ENCODE measurements at places on chromosomes 3 and 15.
A peak's percentile ranks its signal among the peaks of the same experiment; 100 is the strongest.

GRCh38 chr3:99071096-99071495 is 169.6 kb upstream of the DCBLD2 start:
- DNase-seq: no peak

- DNase-seq: no peak
These were observed 49.4 kb upstream of the CFAP161 start for GRCh38 chr15:81084716-81085115.

DNA sequence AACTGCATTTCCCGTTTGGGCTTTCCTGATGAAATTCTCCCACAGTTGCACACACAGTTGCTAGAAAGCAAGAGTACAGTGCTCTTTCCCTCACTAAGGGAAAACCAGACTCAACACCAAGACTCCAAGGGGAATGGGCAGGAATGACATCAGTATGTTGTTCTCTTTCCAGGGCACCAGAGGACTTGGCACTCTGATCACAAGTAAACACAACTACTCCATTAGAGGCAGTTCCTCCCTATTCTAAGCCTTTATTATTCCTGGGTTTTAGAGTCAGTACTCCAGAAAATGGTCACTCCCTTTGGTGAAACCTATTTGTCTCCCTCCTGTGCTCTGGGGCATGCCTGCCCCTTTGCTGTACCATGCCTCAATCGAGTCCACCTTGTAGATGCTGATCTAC is 52.3 kb upstream of the VGLL4 start:
- no peak for DNase-seq

- no peak for DNase-seq
These were observed 25.0 kb downstream of the CSPG4 start for GRCh38 chr15:75687486-75688277.

- no peak for DNase-seq
These were observed 159.0 kb upstream of the STT3B start for GRCh38 chr3:31373681-31374080.

DNA sequence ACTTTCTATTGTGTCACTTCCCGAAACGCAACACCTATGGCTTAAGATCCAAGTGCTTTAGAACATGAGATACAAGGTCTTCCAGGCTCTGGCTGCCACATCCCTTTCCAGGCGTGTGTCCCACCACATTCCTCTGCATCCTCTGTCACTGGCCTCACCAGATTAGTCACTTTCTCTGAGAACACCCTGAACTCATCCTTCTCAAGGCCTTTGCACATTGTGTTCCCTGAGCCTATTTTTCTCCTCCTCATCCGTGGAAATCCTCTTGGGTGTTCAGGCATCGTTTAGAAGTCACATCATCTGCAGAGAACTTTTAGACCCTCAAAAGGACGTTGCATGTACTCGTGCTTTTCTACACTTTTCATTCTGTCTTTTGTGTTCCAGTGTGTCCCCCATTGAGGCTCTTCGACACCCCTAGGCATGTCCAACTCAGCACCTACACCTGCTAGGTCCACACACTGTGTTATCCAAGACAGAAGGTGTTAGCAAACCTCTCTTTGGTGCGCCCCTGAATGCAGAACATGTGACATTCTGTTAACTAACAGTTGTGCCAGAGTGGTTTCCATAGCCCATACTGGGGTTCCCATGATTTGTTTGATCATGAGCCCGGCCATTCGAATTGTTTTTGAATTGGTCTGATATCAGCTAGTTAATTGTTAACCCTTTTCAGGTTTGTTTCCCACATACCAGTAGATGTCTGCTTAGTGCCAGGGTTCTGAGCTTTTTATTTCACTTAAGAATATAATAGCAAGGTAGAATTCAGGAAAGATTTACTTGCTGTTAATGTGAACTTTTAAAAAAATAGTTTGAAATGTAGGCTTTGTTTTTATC is 67.2 kb downstream of the LPP start:
- DNase-seq: no peak

GRCh38 chr3:174376346-174376745 is 482.8 kb upstream of the NAALADL2 start:
- no peak for DNase-seq

GRCh38 chr3:119601154-119601553 is 3.5 kb downstream of the PLA1A start:
- DNase-seq: no peak

DNA sequence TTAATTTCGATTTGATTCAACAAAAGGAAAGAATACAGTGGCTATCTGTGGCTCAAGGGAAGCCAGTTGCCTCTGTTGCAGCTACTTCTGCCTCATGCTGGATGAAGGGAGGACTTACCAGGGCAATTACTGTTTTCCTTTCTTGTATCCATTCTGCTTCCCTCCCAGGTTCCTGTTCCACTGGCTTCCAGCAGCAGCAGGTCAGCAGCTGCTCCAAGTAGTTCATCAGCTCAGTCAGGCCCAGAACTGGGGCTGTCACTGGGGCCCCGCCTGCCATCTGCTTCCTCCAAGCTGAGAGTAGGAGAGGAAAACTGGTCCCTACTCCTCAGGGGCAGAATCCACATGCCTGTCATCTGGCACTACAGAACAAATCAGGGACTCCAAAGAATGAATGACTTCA is 48.6 kb upstream of the ULK4 start:
- peak; percentile 30 for DNase-seq

- no peak for DNase-seq
These were observed 137.6 kb downstream of the RPLP1 start for GRCh38 chr15:69590201-69590710.

DNA sequence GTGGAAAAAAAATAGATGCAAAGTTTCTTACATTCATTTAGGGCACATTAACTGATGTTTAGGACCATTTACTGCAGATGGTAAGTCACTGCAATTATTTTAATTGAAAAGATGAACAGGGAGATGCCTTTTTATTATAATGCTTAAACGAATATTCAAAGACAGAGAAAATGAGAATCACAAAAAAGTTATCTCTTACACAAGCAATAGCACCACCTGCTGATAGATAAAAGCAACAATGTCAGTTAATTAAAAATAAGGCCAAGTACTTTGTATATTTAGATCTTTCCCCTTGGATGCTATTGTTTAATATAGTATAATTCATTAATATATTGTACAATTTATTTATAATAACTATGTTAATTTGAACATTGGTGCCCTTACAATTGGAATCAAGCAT is 55.9 kb downstream of the IFT80 start:
- DNase-seq: no peak
